Mucosa of gallbladder (tissue), 1 donor: ENCODE measurements at places on chromosomes 2 and 18. TPM values are rescaled to one million over a fixed set of nuclear protein-coding genes. Genes with fewer than 3 reads are reported as not detected.

The CYTIP gene
- total RNA-seq, result 10.7 TPM

The RAB17 gene
- total RNA-seq, result 64.8 TPM

The IFIH1 gene
- total RNA-seq, result 15.9 TPM

The ANKRD53 gene
- 2.9 TPM for total RNA-seq

The PLB1 gene
- 7.2 TPM for total RNA-seq

The CFAP210 gene
- total RNA-seq, result 0.23 TPM

The SNORC gene
- total RNA-seq, result 7.7 TPM

The BCL11A gene
- total RNA-seq, result 21.3 TPM

The ASIC4 gene
- not detected for total RNA-seq

The ARHGAP15 gene
- total RNA-seq, result 10.0 TPM

The CUL3 gene
- 73.7 TPM for total RNA-seq

The C2orf68 gene
- 47.8 TPM for total RNA-seq

The NTSR2 gene
- total RNA-seq, result not detected
